Stomach (tissue), 19 donors: ENCODE measurements at places on chromosomes 6 and 20.

- DNase-seq, result peak; percentile 20
These were observed 229.6 kb downstream of the SAMD5 start for GRCh38 chr6:147738099-147738498.

- peak; percentile 41 for DNase-seq
These were observed 33.4 kb downstream of the TRAF3IP2 start for GRCh38 chr6:111572216-111572706.

- DNase-seq, result no peak
These were observed 38.5 kb upstream of the MLIP start for GRCh38 chr6:54072635-54073313.

- no peak for DNase-seq
These were observed 17.0 kb downstream of the AKIRIN2 start for GRCh38 chr6:87684895-87685654.

DNA sequence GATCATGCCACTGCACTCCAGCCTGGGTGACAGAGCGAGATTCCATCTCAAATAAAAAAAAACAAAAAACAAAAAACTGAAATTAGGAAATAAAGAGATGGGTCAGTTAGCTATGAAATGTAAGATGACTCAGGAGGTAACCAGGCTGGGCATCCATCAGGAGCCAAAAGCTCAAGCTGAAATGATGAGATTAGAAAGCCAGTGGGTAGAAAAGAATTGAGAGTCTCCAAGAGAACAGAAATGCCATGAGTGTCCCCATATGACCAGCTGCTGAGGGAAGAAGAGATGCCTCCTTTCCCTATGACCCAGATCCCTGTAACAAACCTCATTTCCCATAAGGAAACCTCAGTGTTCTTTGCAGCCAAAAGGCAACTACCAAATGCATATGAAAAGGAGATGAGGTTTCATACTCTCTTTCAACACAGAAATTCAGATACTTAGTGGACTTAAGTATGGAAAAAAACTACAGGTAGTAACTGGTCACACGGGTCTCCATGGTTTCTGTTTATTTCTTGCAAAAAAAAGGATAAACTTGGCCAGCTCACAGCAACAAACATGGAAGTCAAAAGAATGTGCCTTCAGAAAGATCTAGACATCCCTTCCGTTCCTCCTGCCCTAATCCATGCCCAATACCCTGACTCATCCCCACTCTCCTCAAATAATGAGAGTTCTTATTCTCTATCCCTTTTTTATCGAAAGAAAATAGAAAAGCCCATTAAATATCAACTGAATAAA is 8.1 kb downstream of the ARHGAP18 start:
- DNase-seq, result no peak

DNA sequence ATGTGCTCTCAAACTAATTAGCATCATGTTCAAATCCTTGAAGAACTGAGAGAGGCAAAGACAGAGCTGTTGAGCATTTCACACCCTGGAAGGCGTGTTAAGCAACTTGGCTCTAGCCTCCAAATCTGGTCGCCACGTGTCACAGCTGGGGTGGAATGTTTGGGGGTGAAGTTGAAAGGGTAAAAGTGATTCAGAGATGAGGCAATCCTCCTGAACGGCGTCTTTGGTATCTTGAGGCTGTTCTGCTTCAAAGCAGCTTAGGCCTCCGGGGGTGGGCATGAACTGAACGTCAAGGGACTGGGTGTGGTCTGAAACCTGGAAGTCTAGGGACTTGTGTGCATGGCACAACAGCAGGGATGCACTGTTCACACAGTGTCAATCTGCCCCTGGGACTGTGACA is 62.3 kb downstream of the TRAM2 start:
- no peak for DNase-seq

DNA sequence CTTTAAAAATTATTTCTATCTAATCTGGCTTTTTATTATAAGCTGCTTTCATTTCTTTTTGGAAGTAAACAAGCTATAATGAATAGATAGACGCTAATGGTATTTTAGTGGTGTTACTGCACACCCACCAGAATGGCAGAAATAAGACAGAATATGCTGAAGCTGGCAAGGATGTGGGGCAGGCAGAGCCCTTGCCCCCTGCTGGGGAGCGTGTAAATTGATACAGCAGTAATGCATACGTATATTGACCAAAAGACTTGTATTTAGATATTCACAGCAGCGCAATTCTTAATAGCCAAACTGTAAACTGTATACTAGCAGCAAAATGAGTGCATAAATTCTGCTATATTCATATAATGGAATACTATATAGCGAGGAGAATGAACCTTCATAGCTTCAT is 35.3 kb downstream of the TMEM181 start:
- DNase-seq, result no peak

- DNase-seq, result no peak
These were observed 24.5 kb upstream of the CD83 start for GRCh38 chr6:14092838-14093789.

DNA sequence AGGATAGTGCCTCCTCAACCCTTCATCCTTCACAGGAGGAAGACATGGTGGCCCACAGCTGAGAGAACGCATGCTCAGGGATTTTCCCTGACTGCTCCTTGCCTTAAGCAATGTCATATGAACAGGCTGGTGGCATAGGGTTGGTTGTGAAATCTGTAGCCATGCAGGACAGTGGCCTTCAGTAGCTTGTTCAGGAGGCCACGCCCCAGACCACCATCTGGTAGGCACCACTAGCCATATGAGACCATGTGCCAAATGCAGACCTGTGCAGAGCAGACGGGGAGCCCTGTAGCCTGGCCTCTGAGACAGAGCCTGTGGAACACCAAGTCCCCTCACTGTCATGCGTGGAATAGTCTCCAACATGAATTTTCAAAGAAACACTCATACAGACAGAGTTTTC is 76.5 kb downstream of the ADTRP start:
- no peak for DNase-seq

DNA sequence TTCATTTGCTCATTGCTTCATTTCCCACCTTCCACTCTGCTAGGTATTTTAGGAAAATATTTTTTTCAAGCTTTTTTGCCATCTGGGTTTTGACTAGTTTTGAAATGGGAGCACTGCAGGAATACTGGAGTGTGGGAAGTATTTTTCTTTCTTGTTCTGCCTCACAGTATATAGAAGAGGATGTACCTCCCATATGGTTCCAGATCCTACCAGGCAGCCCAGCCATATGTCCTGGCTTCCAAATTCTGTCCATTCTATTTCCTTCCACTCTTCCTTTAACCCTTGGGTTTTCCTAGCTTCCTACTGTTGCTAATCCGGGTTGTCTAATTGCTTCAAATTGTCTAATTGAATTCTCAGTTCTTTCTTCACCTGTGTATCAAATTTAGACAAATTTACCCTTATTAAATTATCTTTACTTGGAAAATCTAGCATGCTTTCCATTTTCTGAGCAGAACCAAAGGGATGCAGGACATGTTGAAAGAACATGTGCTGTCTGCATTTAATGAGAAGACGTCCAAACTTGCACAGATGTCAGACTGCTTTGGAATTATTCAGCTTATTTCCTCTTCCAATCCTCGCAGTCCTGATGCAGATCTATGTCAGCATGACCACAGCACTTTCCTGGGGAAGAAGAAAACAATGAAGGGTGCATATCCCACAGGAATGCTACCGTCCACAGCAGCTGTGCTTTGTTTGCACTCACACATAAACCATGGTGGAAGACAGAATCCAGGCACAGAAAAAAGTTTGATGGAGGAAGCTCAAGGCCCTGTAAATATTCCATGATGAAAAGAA is 1273.9 kb upstream of the MAP3K7 start:
- DNase-seq, result no peak

- DNase-seq, result no peak
These were observed 307.2 kb downstream of the SOX4 start for GRCh38 chr6:21900730-21901129.

DNA sequence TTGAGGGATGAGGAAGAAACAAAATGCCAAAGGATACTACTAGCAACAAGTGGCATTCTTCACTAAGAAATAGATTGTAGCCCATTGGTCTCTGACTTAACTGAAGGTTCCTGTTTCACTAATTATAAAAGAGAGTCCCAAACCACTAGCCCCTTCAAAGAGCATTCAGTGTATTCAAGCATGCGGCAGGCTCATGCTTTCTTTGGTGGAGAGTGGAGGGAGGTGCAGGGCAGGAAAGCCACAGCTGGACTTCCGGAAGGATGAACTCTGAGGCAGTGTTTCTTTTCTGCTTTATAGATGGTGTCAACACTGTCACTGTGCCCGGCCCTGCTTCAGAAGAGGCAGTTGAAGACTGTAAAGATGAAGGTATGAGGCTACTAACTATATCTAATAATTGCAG is 636.1 kb downstream of the KIF16B start:
- no peak for DNase-seq

GRCh38 chr20:5862703-5863039 is 87.7 kb downstream of the TRMT6 start:
- no peak for DNase-seq

DNA sequence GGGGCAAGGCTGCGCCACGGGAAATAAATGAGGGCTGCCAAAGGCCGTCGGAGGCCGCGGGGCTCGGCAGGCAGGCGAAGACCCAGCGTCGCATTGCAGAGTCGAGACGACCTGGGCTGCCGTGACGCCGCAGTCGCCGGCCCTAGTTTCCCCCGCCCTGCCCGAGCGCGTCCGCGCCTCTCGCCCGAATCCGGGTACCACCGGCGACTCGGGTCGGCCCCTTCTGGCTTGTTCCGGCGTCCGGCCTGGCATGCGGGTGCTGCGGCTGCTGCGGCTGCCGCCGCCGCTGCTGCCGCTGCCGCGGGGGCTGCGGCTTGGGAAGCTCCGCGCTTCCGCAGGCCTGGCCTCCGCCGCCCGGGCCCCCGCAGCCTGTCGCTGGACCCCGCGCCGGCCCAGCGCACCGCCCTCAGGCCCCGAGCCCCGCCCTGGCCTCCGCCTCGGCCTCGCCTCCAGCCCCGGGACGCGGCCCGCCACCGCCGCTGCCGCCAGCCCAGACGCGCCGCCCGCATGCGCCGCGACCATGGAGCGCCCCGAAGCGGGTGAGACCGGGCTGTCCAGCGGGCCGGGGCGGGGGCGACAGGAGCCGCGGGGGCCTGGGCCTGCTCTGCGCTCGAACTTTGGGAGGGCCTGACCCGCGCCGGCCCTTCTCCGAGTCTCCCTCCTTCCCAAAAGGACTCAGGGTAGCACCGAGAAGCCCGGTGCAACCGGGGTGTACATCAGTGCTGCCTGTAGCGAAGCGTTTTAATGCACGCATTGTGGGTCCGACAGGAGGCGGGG is at the start of gene AKAP7:
Gene AKAP7, plus strand, starts transcription at position 224 of the 777 bp plus-strand sequence. Its CDS starts 297 bp downstream, at position 521.
- DNase-seq, result peak; percentile 91

DNA sequence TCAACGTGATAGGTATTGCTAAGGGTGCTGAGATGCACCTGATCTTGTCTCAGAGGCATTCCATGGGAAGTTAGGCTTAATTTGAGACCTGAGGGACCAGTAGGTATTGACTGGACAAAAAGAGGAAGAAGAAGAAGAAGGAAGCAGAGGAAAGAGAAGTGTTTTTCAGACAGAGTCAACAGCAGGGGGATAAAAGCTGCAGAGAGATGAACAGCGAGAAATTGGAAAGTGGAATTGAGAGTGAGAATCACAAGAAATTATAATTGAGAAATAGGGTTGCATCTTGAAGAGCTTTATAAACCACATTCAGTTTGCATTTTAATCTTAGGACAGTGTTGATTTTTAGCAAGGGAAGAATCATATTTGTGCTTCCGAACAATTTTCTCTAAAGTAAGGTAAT is 254.0 kb downstream of the CD83 start:
- no peak for DNase-seq

- DNase-seq, result no peak
These were observed 447.0 kb downstream of the LMBRD1 start for GRCh38 chr6:69349771-69350170.

GRCh38 chr20:2521369-2522305 is 12.9 kb upstream of the ZNF343 start:
- DNase-seq, result peak; percentile 42

- DNase-seq, result peak; percentile 90
These were observed 126.7 kb downstream of the UNC5CL start for GRCh38 chr6:40912158-40912946.

GRCh38 chr6:150266963-150267685 is 101.7 kb upstream of the IYD start:
- DNase-seq, result no peak

DNA sequence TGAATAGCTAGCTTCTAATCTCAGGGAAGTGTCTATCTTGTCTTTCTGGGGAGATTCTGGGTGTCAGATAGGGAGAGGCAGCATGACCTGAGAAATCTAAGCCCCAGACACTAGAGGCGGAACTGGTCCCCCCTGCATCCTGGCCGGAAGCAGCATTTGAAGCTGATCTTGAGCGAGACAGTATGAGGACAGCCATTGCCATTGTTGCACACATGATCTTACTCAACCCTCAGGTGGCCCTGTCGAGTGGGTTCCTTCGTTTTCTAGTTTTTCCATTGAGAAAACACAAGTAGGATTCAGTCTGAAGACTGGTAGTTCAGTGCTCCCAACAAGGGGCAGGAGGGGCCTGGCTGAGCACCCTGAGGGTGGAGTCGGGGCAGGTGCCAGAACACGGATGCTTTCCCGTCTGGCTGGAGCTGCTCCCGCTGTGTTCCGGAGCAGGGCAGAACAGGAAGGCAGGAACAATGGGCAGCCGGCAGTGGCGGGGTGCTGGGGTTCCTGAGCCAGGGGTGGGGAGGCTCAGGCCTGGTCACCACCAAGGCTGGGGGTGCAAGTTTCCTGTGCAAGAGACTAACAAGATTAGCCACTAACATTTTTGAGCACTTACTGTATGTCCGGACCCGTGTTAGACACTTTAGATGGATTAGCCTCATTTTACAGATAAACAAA is 7.9 kb upstream of the SDCBP2 start:
- DNase-seq, result peak; percentile 82

DNA sequence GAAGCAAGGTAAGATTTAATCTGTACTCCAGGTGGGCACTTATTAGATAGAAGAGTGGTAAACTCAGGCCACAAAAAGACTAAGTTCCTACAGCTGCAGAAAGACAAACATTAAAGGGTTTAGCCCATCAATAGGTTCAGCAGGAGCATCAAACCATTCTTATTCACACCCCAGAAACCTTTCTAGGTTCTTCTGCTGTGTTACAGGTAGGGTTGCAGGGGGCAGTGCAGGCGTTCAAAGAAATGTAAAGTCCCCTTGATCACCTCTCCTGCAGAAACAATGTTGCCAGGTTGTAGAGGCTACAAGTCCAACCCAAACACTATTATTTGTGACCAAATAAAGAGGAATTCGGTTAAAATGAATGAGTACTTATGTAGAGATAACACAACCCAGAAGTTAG is 31.8 kb downstream of the PHACTR1 start:
- DNase-seq, result no peak
